ENCODE measurements at places on chromosomes 12 and 14.

DNA sequence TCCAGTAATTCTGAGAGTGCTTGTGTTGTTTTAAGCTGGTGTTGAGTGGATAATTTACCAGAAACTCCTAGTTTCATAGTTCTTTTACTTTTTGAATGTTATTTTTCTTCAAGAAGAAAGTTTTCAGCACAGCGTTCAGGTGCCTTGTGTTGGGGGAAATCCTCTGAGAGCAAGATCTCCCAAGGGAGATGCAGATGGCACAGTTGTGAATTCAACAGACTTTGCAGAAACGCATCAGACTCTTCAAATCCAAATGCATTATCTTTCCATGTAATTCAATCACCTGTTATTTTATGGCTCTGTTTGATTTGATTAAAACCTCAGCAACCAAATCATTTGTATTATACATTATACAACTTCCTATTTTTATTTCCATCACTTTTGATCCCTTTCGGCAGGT, 439.9 kb downstream of the EGLN3 start:
- no peak for DNase-seq

DNA sequence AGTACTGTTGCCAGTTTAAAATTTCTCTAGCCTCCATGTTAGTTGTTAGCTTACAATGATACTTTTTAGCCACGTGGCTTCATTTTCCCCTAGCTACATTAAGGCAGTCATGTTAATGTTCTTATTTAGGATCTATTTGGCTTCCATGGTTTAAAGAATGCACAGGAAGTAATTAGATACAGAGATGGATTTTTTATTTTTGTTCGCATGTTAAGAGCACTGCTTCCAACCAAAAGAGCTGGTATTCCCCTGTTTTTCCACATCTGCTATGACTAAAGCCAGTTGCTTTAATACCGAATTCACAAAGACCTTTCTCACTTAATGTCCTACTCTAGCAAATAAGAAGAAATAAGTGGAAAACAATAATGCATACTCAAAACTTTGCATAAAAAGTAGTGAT, 45.1 kb downstream of the PRORP start:
- no peak for DNase-seq

- DNase-seq: no peak
Measured at GRCh38 chr12:54968181-54968730, 16.3 kb downstream of the TESPA1 start.

- peak; percentile 65 for DNase-seq
Measured at GRCh38 chr12:22459838-22460490, 84.4 kb downstream of the C2CD5 start.

All from fibroblast of the aortic adventitia (primary cell).